DMS153 (cell line): ENCODE measurements at places on chromosomes 4 and X.

GRCh38 chrX:118862091-118862490, 38.5 kb downstream of the ZCCHC12 start:
- DNase-seq = no peak

GRCh38 chrX:19334945-19335626, 8.6 kb upstream of the PDHA1 start:
- DNase-seq = no peak

DNA sequence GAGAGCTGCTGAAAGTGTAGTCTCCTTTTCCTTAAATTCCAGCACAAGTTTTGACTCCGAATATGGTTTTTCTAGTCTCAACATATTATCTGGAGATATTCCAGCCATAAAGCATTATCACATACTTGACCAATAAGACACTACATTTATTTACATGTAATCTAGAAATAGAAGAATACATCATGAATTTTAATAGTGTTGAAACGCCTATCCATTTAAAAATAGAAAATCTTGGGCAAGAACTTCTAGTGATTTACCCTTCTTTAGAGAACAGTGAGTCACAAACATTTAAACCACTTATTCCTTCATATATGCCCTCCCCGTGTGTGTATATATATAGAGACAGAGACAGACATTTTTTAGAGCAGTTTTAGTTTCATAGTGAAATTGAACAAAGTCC, 161.5 kb downstream of the SOWAHB start:
- no peak for DNase-seq

DNA sequence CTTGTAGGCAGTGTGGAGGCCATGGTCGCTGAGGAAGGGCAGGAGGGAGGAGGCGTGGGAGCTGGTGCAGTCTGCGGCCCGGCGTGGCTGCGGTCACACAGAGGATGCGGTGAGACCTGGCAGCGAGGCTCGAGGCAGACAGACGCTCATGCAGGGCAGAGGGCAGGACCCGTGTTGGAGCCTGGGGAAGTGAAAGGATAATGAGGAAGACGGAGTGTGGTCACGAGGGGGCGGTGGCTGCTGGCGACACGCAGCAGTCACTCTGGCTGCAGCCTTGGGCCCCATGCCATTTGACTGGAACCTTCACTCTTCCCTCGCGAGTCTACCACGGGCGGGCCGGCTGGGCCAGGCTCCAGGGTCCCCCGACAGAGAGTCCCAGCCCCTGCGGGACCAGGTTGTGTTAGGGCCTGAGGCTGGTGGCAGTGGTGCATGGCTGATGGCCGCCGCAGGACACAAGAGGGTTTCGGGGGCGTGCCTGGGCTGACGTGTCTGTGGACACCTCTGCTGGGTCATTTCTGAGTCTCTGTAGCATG, 68.8 kb upstream of the HGFAC start:
- no peak for DNase-seq

- DNase-seq = no peak
Measured at GRCh38 chr4:82434949-82435348, 4.6 kb downstream of the ENOPH1 start.

- DNase-seq = no peak
Measured at GRCh38 chrX:10393899-10394298, 226.5 kb downstream of the MID1 start.

GRCh38 chrX:150766351-150767044, 73.3 kb downstream of the MTMR1 start:
- no peak for DNase-seq

DNA sequence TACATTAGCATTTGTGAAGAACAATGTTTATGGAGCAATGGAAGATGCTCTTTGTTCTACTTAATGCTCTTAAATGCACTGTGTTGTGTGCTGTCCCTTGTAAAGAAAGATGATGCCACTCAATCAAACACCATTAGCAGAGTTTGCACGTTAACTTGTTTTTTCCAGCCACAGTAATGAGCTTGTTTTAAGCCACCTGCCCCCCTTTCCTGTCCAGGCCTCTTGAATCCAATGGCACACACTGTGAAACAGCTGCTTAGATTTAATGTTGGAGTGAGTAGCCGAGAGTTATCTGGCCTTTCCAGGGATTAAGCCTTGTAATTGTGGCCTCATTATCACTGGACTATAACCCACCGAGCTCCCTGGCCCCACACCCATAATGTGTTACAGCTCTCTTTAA, 86.0 kb downstream of the PAK3 start:
- DNase-seq = peak; percentile 73

GRCh38 chr4:102584091-102584490, 82.9 kb downstream of the NFKB1 start:
- no peak for DNase-seq

DNA sequence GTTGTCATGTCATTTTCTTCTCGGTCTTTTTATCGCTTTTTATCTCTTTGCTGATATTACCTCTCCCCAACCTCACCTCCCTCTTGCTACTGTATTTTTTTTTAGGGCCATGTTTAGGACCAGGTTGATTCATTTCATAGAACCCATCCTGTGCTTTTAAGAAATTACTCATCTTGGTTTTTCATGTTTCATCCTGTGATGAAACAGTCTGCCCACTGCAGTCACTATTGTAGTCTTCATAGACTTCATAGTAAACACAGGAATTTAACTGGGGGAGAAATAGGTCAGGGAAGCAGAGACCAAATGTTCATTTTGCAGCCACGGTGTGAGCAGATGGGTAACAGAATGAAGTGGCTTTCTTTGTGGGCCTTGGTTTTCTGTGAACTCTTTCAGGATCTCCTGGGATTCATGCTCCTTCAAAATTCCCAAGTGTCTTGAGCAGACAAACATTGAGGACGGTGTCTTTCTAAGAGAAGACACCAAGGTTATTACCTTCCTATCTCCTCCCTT, 161.8 kb downstream of the NAA11 start:
- DNase-seq = no peak

GRCh38 chr4:23060776-23061175, 368.0 kb downstream of the GBA3 start:
- DNase-seq = no peak

DNA sequence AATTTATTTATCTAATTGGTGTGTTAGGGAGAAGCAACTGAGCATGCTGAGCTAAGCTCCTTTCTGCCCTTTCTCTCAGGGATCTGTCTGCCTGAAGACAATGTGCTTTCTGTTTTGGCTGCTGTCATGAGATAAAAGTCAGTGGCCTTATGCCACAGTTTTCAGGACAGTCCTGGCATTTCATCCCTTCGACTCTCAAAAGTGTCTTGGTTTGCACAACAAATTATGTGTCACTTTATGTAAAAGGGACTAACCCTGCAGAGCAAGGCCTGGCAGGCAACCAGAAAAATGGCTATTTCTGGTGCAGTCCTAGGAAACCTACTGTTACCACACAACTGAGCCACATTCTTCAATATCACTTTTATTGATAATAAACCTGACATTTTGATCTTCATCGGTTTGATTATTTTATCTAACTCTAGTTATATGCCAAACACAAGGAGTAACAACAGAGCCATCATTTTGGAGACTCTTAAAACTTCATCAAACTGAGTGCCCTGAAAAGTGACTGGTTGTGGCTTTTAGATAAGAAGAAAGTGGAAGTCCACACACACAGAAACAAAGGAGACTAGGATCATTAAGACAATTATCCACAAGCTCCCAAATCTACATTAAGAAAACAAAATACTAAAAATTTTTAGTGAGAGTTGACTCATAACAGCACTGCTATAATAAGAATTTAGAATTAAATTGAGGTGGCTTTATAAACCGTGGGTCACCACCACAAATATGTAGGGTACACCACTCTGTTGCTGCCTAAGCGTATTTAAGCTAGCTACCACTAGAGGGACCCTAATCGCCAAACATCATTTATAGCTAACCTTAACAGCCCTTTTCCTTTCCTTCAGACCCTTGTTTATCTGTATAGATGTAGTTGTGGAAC, 95.9 kb upstream of the PTPN13 start:
- peak; percentile 48 for DNase-seq

GRCh38 chrX:38233891-38234667, 13.4 kb upstream of the SRPX start:
- DNase-seq = no peak

DNA sequence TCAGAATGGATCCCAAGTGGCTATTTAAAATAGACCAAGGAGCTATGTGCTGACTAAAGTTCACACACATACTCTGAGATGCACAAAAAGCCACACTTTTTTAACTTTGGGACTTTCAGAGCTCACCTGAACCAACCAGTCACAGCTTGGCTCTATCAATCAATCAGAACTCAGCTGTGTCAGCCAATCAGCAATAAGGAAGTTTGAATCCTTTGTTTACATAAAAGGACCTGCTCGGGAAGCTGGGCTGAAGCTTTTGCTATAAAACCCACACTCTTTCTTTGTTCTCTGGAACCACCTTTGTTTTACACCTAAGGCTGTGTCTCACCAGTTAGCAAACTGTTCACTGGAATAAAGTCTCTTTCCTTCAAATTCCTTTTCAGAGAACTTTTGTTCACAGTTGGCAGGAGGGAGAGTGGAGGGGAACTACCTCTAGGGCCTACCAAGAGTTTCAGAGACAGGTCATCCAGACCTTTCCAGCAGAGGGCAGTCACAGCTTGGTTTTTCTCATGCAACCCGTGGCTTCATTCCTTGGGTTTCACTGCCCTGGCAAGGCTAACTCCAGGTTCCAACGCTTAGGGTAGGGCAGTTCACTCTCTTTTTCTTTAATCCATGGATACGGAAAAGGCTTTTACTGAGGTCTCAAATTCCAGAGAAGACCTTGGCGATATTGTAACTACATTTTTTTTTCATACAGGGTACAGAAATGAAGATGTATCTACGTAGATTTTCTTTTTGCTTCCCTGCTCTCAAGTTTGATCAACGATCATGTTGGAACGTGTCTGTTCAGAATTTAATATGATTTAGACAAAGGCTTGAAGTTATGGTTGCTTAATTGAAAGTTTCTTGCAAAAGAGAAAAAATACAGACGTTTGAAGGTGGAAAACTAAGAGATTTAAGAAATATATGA, 80.7 kb downstream of the GPRIN3 start:
- DNase-seq = peak; percentile 67

GRCh38 chrX:154724993-154725756, 25.7 kb downstream of the GAB3 start:
- DNase-seq = no peak

- no peak for DNase-seq
Measured at GRCh38 chrX:928606-929005, 283.8 kb downstream of the CRLF2 start.

DNA sequence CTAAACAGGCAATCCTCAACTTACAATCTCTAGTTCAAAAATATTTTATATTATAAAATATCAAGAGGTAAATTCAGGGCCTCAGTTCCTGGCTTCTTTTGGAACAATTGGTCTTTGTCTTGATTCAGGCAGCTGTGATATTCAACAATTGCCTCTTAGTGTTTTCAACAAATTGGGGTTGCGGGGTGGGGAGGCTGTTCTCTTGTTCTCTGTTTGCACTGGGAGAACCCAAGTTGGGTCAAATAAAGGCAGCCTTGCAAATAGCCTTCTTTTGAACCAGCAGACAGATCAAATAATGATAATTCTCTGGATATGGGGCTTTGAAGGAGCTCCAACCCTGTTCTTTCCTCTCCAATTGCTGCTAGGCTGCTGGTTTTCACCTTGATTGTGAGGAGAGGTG, 142.5 kb downstream of the COL4A5 start:
- DNase-seq = no peak

GRCh38 chr4:129350834-129351721, 255.1 kb downstream of the C4orf33 start:
- no peak for DNase-seq

DNA sequence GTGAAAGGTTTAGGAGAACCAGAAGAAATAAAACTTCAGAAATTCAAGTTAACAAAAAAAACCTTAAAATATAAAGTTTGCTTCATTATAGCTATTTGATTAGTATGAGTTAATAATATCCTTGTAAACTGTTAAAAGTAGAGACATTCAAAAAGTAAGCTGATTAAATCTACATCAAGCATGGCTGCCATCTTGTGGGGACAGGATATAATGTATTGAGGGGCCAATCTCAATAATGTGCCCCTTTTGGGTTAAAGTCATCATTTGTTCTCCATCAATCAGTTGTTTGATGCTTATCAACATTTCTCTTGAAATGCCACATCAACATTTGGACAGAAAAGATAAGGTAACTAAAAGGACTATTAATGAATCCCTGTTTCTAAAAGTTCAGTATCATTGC, 4.6 kb upstream of the GRID2 start:
- no peak for DNase-seq

GRCh38 chr4:18442957-18443356, 421.4 kb upstream of the LCORL start:
- DNase-seq = no peak

DNA sequence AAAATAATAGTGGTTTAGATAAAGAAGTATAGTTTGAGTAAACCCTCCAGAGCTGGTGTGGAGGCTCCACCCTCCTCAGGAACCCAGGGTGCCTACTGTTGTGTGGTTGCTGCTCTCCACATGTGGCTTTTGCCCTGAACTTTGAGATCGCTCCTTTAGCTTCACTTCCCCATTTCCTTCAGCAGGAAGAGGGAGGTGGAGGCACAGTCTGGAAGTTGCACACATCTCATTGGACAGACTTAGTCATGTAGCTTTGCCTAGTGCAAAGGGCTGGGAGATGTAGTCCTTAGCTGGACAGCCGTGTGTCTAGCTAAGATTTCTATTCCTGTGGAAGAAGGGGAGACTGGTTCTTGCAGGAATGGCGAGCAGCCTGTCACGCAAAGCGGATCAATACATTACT, 37.9 kb downstream of the RGS12 start:
- DNase-seq = no peak

GRCh38 chr4:17786567-17786966, 5.1 kb upstream of the FAM184B start:
- DNase-seq = no peak

GRCh38 chrX:29044423-29045184, 457.4 kb downstream of the IL1RAPL1 start:
- no peak for DNase-seq

- no peak for DNase-seq
Measured at GRCh38 chr4:133997436-133997835, 204.2 kb downstream of the PABPC4L start.

GRCh38 chr4:143559757-143560147, 46.2 kb downstream of the SMARCA5 start:
- DNase-seq = peak; percentile 19

DNA sequence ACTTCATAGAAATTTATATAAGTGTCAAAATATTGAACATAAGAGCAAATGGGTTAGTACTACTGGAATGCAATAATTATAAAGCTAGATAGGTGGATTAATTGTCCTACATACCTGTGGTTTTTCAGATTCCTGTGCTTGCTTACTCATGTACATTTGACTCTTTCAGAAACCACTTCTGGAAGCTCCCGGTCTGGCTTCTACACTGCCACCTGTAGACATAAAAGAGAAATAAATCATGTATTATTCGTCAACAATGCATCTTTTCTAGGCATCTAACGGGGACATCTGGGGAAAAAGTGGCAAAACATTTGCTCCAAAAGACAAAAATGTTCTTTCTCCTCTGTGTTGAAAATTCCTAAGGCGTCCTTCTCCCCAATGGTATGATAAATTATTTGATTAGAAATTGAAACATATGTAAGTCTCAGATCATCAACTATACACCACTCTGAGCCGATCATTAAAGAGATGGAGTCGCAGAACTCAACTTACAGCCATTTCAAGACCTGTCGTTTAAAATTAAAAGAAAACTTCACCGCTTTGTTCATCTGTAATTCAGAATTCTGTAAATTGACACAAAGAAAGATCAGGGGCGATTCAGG, 648.7 kb upstream of the DIPK2B start:
- DNase-seq = peak; percentile 7

- DNase-seq = no peak
Measured at GRCh38 chrX:150360331-150360730, 2.8 kb upstream of the MAMLD1 start.
